CD4-positive, alpha-beta T cell treated with Interleukin-1 beta for 1 hour (primary cell): ENCODE measurements at places on chromosomes 7 and 10.
A peak's percentile ranks its signal among the peaks of the same experiment; 100 is the strongest.

GRCh38 chr10:69093933-69094332 is 6.0 kb downstream of the SRGN start:
- no peak for DNase-seq

DNA sequence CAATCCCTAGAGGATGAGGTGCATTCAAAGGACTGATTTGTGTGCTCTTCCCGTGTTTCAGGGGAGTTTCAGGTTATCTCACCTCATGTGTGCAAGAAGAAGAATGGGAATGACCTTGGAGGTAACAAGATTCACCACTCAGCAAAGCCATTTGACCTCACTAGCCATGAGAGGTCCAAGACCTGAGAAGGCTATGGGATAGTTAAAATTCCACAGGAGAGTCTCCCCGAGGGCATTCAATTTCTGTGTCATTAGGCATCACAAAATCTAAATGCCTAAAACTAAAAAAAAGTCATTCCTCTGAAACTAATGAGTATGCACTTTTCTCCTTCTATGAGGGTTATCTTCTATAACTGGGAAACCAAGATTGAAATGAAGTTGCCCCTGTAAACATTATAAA is 433.4 kb downstream of the KCNMA1 start:
- no peak for DNase-seq

DNA sequence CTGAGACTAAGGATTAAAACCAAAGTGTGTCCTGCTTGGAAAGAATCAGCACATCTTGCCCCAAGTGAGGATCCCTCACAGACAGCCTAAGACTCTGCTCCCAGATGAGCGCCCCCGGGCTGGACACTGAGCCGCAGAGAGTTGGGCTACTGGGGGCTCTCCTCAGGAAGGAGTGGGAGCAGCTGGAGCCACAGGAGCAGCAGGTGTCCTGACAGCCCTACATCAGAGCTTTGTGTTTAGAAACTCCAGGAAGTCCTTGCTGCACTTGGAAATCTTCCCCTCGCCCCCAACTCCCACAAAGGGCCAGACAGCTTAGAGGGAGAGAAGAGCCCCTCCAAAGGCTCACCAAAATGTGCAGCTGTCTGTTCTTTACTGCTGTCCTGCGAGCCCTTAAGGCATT is 172.2 kb downstream of the HERPUD2 start:
- DNase-seq: no peak

DNA sequence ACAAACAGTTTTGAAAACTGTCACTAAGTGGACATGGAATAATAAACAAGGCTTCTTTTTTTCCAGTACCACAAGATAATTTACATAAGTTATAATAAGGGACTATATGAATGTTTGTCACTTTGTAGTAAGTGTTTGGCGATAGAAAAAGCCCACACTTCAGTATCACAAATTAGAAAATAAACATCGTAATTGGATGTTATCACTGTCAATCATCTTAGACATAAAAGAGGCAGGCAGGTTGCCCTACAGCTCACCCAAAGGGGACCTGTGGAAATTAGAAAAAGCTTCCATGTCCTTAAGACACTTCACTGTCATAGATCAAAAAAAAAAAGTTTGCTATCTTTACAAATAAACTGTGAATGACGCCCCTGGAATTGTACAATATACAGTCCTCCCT is 3.6 kb upstream of the NOC3L start:
- no peak for DNase-seq

DNA sequence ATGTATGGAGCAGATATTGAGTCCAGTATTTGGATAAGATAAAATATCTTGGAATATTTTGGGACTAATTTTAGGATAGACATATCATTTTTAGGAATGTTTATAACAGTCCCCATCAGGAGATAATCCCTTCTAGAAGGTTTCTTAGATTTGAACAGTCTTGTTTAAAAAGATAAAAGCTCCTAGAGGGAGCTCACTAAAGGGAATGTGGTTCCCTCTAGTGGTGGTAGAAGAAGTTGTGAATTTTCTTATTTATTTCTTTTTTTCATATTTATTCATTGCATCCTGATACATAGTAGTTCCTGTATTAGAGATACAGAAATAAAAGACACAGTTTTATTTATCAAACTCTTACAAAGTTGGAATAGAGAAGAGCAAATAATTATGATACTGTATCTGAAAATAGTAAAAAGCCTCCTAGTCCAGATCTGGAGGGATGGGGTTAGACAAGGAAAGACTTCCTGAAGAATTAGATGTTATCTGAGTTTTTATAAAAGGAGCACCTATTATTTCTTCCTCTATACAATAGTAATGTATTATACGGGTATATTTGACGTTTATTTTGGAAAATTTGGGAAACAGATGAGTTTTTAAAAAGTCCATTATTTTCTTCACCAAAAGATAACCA is 24.5 kb upstream of the KLF14 start:
- peak; percentile 44 for DNase-seq

DNA sequence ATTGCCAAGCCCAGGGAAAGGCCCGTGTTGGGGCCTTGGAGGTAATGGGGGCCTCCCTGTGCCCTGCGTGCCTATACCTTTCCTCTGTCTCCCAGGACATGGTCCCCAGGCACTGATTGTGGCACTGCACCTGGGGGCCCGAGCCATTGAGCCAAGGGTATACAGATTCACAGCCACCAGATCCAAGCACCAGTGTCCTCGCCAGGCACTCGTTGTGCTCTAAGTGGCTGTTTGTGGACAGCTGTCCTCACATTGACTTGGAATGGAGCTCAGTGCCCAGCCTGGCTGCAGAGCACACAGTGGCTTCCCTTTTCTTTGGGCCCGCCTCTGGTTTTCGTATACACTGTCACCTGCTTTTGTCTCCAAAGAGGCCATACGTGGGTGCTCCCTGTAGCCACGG is 72.0 kb upstream of the BTBD16 start:
- no peak for DNase-seq

DNA sequence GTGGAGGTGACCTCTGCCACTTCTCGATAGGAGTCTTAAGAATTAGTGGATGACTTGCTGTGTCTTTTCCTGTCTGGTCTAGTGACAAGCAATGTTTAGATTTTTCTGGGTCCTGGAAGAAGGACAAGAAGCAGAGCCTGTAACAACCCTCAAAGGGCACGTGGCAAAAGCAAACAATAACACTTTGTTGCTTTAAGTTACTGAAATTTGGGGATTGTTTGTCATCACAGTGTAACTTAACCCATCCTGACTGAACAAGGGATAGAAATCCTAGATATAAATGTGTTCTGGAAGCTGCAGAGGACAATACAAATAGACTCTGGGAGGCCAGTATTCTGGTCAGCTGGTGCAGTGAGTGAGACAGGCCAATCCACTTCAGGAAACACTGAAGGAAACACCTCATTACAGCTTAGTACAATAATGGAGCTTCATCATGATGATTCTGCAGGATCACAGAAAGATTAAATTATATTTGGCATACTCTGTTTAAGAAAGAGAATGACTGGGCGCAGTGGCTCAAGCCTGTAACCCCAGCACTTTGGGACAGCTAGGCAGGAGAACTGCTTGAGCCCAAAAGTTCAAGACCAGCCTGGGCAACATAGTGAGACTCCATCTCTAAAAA is 23.3 kb downstream of the ENKUR start:
- DNase-seq: no peak

GRCh38 chr7:70797109-70797514 is 334.8 kb upstream of the GALNT17 start:
- DNase-seq: no peak

DNA sequence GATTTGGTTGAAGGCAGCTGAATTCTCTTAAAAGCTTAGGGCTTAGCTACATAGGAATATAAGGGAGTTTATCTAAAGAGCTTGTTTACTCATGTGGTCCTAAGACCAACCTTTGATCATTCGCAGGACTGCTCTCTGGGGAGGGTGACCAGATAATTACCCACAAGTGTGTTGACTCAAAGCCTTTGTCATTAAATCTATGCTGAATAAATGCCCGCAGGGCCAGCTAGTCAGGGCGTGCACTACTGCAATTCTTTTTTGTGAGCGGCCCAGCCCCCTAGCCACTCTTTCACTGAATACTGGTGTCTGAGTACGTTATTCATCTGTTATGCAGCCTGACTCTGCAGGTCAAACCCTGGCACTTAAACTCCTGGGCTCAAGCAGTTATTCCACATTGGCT is 69.6 kb downstream of the AKAP9 start:
- no peak for DNase-seq
